ENCODE measurements at places on chromosomes 4 and X.

GRCh38 chr4:77601614-77602187, 3.9 kb upstream of the CXCL13 start:
- no peak for DNase-seq

DNA sequence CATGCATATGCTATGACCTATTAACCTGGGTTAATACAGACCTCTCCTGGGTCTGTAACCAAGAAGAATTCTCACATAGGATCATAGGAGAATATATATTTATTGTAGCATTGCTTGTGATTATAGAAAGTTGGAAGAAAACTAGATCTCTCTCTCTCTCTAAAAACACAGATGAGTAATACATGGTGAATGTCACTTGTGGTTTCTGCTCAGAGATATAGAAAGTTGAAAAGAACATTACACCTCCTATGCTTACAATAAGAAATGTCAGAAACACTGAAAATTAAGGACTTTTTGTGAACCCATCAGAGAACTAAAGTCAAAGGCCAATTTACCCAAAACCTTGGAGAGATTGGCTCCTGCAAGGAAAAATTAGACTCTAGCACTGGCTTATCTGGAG, 1389.5 kb downstream of the FAM133A start:
- no peak for DNase-seq

DNA sequence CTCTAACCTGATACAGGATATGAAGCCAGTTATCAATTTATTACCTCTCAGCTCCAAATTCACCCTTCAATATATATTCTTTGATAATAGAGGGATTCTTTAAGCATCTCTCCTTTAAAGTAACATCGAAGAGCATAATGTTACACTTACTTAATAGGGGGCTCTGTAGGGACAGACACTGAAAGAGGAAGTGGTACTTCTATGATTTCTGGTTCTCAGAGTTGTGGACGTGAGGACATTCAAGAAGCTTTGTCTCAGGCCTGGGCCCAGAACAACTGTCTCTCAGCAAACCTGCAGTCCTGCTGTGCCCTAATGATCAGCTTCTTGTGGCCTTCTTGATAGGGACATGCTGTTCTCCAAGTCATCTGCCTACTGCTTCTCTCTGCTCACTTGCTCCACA, 4.2 kb upstream of the ZXDB start:
- DNase-seq = no peak

- DNase-seq = no peak
Observed at GRCh38 chrX:40579900-40580536, 752 bp upstream of the ATP6AP2 start.

DNA sequence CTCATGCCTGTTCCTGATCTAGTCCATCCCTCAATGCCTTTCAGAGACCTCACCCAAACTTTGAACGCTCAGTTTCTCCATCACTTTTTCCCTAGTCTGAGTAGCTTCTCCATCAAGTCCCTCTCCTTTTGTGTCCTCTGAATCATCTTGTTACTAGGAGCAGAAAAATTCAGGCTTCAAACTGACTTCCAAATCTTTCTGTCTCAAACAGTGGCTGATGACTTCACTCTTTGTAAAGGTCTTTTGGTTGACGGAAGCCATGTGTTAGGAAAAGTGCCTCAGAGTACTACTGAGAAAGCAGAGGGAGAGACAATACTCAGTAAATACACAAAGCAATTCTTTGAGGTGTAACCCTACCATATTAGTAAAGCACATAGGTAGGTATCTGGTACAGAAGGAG, 65.7 kb upstream of the CAMK2D start:
- no peak for DNase-seq

GRCh38 chr4:143260750-143261149, 75.9 kb upstream of the GAB1 start:
- DNase-seq = no peak

DNA sequence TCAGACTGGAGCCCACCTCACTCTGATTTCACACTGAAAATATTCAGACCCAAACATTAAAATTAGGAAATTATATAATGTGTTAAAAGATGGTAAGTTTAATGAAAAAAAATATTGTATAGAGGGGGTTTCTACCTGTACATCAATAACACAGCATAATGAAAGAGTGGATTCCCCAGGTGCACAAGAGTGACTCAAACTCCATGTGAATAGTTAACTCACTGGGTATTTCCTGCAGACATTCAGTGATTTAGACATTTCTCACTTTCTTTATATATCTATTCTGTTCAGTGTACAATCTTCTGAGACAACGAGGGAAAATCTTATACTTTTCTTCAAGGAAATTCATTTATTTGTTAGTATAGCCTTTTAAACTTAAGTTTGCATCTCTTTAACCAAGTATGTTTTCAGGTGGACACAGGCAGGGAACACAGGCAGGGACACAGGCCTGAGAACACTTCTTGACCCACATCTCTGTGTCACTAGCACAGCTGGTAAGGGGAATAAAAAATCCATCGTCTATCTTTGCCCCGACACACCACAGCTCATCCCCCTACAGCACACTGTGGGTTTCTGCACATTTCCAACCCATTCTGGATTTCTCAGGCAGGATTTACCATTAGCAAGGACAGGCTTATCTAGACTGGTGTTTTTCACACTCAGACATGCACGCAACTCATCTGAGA, 525.5 kb upstream of the BOD1L1 start:
- no peak for DNase-seq

- DNase-seq = no peak
Observed at GRCh38 chr4:69749771-69750170, 10.6 kb downstream of the SULT1B1 start.

DNA sequence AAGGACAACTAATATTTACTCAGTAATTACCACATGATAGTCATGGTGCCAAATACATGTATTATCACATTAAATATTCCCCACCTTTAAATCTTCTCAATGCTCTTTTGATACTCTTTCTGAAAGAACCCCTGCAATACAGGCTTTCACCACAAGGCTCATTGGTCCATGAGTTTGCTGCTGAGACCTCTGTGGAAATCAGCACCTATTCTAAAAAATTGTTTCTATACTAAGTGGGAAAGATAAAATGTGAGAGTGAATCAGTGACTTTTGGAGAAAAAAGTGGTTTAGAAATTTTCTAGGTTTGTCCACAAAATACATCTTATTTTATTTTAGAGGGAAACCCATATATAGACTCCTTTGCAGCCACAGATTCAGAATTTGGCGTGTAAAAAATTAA, 257.3 kb downstream of the ZIC3 start:
- DNase-seq = no peak

DNA sequence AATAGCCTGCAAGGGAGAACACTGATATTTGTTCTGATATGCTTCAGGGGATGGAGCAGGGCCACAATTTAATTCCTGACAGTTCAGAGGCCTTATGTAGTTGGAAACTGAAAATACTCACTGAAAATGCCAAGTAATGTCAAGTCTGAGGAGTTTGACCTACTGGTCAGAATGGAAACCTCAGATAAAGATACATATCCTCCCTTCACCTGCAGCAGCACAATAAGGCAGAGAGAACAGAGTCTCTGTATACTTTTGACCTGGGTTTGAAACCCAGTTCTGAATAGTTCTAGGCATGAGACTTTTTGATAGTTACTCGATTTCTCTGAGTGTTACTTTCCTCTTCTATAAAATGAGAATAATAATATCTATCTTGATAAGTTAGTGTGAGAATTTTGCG, 65.8 kb upstream of the TRPC5 start:
- no peak for DNase-seq

DNA sequence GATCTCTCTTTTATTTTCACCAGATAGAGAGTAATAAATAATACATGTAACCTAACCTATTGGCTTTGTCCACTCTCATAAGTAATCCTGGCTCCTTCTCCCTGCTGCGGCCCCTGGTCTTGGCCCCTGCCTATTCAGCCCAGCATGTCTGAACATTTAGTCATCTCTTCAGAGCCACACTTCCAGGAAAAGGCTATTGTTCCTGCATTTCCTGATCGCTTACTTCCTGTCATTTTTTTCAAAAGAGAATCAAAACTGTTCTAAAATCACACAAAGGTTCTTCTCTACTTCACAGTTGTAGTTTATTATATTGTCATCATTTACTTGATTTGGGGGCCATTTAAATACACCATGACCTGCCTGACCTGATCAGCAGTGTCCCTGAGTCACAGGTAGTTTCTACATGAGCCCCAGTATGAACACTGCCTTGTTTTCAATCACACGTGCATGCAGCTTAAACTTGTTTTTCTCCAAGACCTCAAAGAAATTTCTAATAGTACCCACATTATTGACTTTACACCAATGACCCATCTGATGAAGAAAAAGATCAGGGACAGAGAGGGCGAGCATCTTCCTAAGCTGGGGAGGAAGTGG, 47.4 kb upstream of the KDR start:
- DNase-seq = no peak

DNA sequence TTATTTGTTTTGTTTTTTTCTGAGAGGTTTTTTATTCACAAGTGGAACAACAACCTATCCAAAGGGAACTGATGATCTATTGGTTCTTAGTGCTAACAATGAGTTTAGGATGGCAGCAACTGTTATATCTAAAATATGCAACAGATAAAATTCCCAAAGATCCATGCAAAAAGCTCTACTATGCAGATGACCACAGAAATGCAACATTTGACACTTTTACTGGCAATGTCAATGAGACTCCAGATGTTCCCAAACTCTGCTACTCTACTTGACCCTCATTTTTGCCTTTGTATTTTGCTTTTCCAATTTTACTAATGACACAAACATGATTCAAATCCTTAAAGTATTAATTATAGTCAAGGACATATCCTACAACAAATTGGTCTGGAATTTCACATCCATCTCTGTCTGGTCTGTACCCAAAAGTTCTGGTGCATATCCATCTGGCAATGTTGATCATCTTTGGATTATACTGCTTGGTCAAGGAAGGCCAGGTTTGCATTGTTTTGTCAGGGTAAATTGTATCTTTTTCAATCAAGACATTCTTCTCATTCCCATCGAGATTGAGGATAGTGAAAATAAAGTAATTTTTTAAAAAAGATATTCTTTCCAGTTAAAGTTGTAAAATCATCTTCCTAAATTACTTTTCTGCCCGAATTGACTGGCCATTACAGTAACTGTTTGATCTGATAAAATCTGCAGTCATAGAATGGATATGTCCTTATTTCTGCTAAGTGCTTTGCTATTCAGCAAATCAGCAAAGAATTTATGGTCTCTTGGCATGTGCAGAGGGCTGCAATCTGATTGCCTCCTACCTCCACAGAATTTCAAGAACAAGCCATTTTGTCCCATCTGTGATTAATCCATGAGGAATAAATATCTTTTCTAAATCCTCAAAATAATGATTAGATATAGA, 73.6 kb downstream of the FGFBP1 start:
- no peak for DNase-seq

GRCh38 chrX:13652287-13652793, 601 bp upstream of the TCEANC start:
- no peak for DNase-seq

DNA sequence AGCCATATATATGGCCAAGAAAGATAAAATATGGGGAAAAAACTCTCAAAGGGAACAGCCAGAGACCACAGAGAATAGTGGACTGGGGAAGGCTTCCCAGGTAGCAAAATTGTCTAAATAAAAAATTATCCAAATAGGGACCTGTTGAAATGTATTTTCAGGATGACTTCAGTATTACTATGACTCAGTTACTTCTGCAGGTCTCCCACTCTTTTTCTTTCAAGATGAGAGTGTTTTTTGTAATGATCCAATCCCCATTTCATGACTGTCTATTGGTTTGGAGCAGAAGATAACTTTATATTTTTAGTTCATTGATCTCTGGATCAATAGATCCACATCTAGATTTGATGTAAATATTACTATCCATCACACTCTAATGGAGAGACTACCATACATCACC, 372.1 kb upstream of the EMCN start:
- DNase-seq = no peak

DNA sequence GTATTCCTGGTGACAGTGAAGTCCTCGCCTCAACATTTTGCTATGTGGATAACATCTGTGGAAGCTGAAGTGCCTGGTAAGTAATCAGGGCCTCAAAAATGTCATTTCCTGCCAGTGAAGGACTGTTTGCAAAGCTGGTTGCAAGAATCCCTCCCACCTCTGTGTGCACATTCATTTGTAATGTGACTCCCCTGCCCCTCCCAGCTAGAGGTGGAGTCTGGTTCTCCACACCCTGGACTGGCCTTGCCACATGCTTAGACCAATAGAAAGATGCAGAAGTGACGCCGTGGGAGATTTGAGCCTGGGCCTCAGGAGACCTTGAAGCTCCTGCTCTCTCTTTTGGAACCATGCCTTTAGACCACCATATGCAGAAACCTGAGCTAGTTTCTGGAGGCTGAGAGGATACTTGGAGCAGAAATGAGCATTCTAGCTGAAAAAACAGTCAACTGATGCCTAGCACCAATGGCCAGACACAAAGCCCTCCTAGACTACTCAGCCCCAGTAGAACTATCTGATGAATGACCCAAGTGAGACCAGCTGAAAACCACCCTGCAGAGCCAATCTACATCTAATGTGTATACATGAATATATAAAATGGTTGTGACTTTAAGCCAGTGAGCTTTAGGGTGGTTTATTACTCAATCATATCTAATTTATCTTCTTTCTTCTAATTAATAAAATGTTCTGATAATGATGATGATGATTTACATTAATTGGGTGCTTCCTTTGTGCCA, 47.8 kb upstream of the CRMP1 start:
- DNase-seq = no peak

DNA sequence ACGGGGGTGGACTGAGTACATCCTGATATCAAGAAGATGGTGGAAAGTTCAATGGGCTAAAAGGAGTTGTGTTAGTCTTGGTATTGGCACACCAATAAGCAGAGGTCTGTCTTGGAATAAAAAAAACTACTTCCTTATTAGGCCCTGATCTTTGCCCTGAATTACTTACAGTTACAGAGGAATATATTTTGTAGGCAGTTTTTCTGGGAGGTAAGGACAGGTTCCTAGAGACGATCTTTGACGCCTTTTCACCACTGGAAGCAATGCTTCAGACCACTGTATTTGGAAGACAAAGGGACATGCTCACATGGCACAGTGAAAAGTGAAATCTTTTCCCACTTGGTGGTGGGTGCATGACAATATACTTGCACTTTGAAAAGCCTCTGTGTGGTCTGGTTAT, 618 bp upstream of the XK start:
- DNase-seq = no peak

GRCh38 chrX:378443-378842, 8.3 kb downstream of the PPP2R3B start:
- DNase-seq = no peak

DNA sequence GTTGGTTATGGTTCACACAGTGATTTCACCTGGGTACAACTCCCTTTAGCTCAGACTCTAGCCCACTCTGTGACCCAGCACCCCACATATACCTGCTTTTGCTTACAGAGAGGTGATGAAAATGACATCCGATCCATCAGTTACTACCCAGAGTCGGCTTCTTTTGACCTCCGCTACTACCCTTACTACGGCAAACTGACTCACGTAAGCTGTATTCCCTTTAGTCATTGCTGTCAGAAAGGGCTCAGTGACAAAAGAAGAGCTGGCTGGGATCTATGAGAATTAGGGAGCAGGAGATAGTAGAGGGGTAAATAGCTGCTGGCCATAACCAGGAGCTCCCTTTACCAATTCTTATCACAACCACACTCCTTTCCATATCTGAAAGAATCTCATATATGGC, 16.7 kb downstream of the ATP1B4 start:
- DNase-seq = no peak
